Myocyte (in vitro differentiated cells): ENCODE measurements at places on chromosomes 1 and 21. TPM values are rescaled to one million over a fixed set of nuclear protein-coding genes. Genes with fewer than 3 reads are reported as not detected.

DNA sequence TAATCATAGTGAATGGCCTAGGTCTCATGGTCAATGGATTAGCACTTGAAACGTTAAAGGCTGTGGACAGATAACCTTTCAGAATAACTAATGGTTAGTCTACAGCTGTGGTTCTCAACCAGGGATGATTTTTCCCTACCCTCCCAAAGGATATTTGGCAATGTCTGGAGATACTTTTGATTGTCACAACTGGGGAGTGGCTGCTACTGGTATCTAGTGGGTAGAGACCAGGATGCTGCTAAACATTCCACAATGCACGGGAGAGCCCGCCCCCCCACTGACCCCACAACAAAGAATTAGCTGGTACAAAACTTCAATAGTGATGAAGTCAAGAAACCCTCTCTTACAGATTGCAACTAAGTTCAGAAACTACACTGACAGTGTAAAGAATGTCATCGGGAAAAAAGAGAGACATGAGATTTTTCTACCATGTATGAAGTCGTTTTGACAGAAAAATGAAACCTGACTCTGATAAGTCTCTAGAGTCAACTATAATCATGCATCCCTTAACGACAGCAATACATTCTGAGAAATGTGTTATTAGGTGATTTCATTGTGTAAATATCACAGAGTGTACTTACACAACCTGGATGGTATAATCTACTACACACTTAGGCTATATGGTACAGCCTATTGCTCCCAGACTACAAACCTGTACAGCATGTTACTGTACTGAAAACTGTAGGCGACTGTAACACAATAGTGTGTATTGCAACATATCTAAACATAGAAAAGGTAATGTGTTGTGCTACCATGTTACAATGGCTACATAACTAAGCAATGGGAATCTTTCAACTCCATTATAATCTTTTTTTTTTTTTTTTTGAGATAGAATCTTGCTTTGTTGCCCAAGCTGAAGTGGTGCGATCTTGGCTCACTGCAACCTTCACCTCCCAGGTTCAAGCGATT lies 49.7 kb upstream of the PRDX6 start:
- peak; percentile 58 for DNase-seq

DNA sequence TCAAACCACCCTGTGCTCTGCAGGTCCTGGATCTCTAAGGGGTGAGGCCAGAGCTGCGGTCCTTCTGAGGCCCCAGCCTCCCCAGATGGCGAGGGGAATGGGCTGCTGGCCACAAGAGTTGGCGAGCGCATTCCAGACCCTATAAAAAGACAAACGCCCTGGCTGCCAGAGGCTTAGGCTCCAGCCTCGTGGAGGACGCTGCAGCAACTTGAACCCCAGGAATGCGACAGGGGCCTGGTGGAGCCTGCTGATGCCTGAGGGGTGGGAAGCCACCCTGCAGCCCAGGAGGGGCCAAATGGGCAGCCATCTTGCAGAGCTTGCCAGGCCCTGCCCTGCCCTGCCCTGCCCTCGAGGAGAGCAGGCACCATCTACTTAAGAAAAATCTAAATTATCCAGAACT lies 8.6 kb downstream of the CACNA1S start:
- peak; percentile 93 for DNase-seq

GRCh38 chr1:70066711-70067110 lies 138.7 kb downstream of the LRRC40 start:
- DNase-seq, result no peak

DNA sequence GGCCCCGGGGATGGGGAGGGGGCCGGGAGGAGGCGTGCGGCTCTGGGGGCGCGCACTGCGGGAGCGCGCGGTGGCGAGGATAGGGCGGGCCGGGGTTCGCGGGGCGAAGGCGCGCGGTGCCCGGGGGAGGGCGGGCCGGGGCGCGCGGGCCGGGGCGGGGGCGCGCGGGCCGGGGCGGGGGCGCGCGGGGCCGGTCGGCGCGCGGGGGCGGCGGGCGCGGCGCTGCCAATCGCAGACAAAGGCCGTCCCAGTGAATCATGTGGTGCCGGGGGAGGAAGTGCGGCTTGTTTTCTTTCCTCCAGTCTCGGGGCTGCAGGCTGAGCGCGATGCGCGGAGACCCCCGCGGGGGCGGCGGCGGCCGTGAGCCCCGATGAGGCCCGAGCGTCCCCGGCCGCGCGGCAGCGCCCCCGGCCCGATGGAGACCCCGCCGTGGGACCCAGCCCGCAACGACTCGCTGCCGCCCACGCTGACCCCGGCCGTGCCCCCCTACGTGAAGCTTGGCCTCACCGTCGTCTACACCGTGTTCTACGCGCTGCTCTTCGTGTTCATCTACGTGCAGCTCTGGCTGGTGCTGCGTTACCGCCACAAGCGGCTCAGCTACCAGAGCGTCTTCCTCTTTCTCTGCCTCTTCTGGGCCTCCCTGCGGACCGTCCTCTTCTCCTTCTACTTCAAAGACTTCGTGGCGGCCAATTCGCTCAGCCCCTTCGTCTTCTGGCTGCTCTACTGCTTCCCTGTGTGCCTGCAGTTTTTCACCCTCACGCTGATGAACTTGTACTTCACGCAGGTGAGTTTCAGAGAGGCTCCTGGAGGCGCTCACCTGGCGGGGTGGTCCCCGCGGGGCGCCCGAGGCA lies at the start of gene GPR137B:
Gene GPR137B (plus strand): TSS at position 287 of the 851 bp plus-strand sequence. CDS start 84 bp downstream, at position 371.
- DNase-seq, result peak; percentile 24

GRCh38 chr1:166920561-166921475 lies 44.8 kb upstream of the TADA1 start:
- no peak for DNase-seq

DNA sequence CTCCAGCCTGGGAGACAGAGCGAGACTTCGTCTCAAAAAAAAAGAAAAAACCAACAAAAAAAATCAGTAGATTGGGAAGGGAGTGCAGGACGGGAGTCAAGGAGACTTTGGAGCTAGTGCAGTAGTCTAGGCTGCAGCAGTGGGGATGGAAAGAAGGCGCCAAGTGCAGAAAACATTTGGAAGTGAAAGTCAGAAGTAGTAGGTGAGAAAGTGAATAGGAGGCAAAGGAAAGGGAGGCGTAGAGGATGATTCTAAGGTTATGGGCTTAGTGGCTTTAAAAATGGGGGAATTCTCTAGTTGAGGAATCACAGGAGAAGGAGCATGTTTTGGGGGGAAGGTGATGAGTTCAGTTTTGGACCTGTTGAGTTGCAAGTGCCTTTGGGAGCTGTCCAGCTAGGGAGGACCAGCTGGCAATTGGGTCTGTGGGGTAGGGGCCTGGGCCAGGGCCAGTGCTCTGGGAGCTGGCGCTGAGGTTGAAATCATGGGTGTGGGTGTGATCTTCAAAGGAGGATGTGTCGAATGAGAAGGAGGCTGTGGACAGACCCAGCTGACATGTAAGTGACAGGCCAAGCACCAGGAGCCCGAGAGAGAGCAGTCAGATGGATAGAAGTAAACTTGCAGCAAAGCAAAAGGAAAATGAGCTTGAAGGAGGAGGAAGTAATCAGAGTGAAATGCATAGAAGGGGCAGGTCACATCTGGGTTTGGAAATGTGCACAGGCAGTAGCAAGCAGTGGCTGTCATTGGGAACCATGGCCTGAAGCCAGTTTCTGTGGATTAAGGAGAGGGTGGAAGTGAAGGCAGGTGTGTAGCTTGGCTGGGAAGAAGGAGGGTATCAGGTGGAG lies 15.8 kb downstream of the TMCC2 start:
- no peak for DNase-seq

GRCh38 chr1:89736937-89737733 lies 83.7 kb upstream of the LRRC8D start:
- no peak for DNase-seq

DNA sequence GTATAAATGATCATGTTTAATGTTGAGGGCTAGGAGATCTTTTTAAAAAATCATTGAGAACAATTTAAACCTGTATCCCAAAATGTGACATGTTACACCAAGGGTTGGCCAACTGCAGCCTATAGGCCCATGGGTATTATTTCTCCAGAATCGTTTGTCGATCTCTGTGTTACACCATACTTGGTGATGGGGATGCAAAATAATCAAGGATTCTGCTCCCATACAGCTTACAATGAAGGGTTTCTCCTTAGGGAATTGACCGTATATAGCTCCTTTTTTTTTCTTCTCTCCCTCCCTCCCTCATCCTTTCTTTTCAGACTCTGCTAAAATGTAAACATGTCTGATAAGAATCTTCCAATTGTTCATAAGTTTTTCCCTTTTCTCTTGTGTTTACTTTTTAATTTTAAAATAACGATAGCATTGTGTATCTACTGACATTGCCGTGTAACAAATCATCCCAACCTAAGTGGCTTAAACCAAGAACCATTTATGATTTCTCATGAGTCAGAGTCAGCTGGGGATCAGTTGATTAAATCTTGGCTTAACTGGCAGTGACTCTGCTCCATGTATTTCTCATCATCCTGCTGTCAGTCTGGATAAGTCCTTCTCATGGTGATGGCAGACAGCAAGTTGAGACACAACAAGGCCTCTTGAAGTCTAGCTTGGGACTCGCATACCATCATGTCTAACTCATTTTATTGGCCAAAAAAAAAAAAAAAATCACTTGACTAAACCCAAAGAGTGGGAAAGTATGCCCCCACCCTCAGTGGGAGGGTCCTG lies 48.0 kb downstream of the MARK1 start:
- DNase-seq, result no peak

Gene UBL4B
- total RNA-seq, result not detected in 2 replicates

Gene ADCY10
- total RNA-seq, result not detected in 2 replicates

Gene HTR6
- total RNA-seq, result 0.10 TPM in 1 of 2 replicates, not detected in the other

Gene FOXD2
- total RNA-seq, result 0.05 and 0.37 TPM in 2 replicates

Gene TNFRSF4
- total RNA-seq, result not detected in 2 replicates

Gene PPM1J
- 1.5 and 2.4 TPM in 2 replicates for total RNA-seq
